Cortex of kidney (tissue), 1 donor: ENCODE measurements at places on chromosomes 5 and 9.

DNA sequence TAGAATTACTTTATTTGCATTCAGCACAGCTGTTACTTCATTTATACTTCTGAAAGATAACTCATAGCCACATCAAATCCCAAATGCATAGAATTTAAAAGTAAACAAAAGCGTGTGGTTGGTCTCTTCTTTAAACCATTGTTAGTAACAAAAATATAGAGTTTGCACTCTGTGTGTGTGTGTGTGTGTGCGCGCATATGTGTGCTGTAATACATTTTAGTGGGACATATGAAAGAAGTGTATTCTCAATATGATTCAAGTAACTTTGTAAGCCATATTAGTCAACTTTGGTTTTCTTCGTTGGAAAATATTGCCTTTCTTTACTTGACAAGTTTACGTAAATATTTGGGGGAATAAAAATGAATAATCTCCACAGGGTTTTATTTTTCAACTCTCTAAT lies 106.1 kb upstream of the PRRC1 start:
- DNase-seq: no peak

- no peak for DNase-seq
Observed at GRCh38 chr5:132662925-132663770, 5.2 kb downstream of the IL13 start.

GRCh38 chr9:135357863-135358551 lies 121.6 kb upstream of the PPP1R26 start:
- DNase-seq: no peak

GRCh38 chr5:137096149-137097103 lies 402.7 kb downstream of the SPOCK1 start:
- DNase-seq: no peak

DNA sequence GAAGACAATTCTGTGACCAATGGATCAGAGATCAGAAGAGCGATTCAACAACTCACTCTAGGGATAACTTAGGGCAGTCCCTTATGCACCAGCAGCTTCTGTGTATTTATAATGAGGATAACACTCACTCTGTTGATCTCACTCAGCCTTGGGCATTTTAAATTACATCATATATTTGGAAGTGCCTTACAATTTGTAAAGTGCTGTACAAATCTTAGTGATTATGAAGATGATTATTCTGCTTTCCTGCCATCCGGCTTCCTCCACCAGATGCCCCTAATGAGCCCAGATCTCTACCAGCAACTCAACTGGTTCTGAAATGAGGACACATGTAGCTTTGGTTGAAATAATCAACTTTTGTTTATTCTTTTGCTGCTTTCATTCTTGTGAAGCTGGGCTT lies 105.3 kb downstream of the PCSK1 start:
- no peak for DNase-seq

GRCh38 chr5:80206282-80206681 lies 49.6 kb downstream of the SERINC5 start:
- DNase-seq: no peak

DNA sequence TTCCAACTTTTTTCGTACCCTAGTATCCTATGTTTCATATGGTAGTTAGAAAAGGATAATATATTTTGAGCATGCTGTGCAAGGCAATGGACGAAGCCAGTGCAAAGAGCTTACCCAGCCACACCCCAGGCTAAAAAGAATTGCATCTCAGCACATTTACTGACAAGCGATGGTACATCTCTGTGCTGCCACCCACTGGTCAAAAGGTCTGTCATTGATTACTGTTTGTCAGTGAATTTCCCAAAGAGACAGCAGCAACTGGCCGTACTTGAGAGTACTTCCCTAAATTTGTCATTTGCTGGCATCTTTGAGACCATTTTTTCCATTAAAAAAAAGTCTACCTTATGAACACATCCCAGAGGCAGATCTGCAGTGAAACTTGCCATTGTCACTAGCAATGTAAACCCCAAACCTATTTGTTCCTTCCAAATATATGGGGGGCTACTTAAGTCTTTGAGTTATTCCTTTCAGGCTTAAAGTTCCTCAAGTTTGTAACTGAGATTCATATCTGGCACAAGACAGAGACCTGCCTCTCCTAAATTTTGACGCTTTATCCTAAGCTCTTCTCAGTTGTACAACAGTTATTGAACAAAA lies 184.3 kb downstream of the CTNND2 start:
- DNase-seq: no peak

DNA sequence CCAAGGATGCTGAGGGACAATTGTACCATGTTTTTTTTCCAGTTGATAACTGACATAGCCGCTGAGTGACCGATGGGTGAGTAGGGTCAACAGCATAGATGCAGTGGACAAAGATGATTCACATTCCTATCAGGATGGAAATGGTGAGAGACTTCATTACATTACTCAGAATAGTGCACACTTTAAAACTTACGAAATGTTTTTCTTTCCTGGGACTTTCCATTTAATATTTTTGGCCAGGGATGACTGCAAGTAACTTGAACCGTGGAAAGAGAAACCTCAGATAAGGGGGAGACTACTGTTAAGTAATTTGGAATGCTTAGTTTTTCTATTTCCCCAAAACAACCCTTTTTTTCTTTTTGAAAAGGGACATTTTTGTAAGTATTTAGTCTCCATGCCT lies 3.0 kb upstream of the TUSC1 start:
- DNase-seq: no peak

GRCh38 chr5:96509721-96510350 lies 76.8 kb upstream of the PCSK1 start:
- DNase-seq: no peak

DNA sequence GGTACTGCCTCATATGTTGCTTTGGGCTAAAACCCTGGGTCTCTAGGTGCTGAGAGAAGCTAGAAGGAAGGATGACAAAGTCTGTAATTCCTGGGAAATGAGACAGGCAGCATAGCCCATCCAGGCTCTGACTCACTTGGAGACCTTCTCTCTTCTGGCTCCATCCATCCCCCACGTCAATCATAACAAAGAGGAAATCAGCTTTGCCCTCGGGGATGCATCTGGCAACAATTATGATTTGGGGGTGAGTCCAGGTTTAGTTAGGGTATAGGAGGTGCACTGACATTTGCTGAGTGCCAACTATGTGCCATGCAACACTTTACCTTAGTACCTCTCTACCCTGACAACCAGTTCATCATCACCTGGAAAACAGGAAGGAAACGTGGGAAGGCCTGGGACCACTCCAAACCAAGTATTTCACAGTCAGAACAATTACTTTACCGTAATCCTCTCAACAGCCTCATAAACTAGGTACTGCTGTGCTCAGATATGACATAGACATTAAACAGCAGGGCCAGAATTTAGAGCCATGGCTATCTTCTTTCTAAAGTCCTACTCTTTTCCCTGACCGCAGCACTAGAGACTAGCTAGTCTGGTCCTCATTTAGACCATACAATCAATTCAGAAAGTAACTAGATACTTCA lies 39.1 kb upstream of the GZMA start:
- DNase-seq: no peak

DNA sequence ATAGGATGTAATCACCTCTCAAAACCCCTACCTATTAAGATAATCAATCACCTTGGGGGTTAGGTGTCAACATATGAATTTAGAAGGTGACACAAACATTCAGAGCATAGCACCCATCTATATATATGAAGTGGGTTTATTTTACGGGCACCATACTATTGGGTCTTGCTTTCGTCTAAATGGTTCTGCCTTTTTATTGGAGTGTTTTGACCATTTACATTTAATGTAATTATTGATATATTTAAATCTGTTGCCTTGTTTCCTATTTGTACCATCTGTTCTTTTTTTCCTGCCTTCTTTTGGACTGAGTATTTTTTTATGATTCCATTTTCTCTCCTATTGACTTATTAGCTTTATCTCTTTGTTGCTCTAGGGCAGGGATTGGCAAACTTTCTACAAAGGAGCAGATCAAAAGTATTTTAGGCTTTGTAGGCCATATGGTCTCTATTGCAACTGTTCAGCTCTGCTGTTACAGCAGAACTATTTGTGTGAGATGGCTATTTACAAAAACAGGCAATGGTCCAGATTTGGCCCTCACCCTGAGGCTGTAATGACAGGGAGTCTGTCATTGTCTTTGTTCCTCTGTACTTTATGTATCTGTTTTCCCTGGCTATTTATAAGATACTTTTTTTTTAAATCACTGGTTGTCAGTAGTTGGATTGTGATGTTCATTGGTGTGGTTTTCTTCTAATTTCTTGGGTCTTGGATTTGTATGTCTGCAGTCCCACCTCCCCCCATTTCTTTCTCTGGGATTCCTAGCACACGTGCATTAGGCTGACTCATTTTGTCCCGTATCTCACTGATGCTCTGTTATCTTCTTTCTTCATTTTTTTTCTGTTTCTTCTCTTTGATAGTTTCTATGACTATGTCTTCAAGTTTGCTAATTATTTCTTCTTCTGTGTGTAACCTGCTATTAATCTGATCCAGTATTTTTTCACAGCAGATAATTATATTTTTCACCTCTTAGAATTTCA lies 127.1 kb downstream of the DAB2IP start:
- DNase-seq: no peak

DNA sequence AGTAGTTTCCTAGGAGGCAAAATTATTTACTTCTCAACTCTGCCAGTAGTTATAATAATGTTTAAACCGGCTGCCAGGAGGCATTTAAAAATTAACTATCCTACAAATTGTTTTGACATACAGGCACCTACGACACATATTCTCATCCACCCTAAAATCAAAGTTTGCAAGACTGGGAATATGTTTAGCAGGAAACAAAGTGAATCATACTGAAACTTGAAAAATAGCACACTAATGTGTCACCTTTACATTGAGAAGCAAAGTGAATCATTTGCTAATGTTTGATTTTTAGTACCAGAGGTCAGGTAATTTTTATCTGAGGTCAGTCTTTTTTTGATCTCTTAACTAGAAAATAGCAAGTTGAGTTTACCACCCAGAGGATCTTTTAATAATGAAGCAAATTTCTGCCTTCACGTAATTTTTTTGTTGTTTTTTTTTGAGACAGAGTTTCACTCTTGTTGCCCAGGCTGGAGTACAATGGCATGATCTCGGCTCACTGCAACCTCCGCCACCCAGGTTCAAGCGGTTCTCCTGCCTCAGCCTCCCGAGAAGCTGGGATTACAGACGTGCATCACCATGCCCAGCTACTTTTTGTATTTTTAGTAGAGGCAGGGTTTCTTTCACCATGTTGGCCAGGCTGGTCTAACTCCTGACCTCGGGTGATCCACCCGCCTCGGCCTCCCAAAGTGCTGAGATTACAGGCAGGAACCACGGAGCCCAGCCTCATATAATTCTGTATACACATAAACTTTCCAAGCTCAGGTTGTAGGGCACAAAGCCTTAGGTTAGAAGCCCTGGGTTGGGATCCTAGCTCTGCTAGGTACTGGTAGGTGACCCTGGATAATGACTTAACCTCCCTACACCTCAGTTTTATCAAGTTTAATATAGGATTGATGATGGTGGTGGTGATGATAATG lies 124.3 kb downstream of the UGCG start:
- no peak for DNase-seq

- DNase-seq: no peak
Observed at GRCh38 chr9:134493461-134494272, 147.9 kb upstream of the COL5A1 start.

- DNase-seq: no peak
Observed at GRCh38 chr5:92492908-92493307, 1088.1 kb downstream of the NR2F1-AS1 start.

- no peak for DNase-seq
Observed at GRCh38 chr9:27204578-27204977, 92.4 kb downstream of the EQTN start.

DNA sequence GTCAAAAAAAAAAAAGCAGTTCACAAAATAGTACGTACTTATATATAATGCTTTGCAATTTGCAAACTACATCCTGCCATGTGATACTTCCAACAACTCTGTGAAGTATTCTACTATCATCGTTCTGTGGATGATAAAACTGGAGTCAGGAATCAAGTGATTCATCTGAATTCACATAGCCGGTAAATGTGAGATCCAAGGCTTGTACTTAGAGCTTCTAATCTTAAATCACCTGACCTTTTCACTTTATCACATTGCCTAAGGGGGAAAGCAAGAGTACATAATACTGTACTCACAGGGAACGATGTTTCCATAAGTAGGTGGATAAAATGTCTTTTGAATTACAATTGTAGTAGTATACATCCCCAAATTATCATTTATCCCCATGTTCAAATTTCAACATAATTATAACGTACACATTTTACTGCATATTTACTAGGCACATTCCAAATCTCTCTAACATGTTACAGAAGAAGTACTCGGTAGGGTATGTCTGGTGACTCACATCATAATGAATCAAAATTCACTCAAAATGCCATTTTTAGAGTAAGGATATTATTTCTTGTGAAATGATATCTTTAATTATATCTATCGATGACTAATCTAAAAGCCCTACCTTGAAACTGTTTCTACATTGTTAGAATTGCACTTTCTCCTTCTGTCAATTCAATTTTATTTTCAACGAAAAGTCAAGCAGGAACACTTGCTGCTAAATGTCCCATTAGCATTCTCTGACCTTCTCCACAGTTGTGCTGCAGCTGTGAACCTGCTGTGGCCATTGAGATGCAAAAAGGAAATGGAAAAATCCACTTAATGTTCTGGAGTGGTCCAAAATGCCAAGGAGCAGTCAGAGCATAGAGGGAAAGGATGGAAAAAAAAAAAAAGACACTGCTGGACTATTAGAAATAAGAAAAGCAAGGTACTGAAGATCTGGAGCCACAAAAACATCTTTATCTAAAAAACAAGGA lies 78.9 kb downstream of the OR2K2 start:
- DNase-seq: no peak

DNA sequence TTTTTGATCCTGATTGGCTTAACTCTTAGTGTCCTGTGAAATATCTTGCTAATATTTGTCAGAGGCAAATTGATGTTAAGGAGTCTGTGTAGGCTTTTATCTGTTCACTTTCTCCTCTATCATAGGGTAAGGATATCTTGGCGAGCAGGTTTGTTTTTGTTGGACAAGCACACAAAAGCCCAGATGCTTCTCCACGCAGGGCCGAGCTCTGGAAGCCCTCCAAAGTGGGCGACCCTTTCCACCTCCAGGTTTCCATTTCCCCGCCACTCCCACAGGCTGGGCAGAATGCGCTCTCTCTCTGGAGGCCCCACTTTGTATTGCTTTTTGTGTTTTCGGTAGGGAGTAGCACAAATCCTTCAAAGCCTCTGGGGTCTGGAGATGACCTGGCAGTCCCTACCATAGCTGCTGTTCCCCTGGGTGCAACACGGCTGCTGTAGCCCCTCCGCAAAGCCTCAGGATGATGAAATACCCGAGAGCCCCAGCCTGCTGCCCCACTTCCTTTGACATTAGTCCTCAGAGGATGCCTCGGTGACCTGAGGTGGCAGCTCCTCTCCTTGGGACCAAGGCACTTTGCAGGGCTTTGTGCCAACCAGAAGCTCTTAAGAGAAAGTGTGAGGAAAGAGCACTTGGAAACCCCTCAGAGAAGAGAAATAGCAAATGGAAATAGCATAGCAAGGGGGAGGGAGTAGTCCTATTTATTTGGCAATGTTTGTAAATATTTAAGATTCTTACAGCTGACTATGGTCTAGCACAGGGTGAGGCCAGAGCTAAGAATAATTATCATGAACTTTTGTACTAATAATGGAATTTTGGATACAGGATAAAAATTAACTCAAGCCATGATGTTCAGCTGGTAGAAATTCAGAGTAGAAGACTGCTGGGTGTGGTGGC lies 122.8 kb downstream of the ARHGEF28 start:
- no peak for DNase-seq
